ENCODE measurements at places on chromosomes 13 and 19. TPM values are rescaled to one million over a fixed set of nuclear protein-coding genes. Genes with fewer than 3 reads are reported as not detected.
A peak's percentile ranks its signal among the peaks of the same experiment; 100 is the strongest.

DNA sequence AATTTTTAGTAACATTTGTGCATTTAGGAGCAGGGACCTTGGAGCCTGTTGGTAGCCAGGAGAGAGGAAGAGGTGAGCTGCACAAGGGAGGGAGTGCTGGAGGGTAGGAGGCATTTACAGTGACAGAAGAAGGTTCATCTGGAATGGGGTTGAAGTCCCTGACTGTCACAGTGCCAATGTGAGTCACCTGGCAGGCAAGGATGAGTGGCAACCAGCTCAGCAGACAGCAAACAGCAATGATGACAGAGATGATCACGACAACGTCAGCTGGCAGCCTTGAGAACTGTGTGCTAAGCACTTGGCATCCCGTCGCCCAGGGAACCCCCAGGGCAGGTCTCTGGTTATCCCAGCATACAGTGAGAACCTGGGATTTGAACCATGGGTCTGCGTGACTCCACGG, 2.6 kb downstream of the OR10H5 start:
- no peak for DNase-seq

DNA sequence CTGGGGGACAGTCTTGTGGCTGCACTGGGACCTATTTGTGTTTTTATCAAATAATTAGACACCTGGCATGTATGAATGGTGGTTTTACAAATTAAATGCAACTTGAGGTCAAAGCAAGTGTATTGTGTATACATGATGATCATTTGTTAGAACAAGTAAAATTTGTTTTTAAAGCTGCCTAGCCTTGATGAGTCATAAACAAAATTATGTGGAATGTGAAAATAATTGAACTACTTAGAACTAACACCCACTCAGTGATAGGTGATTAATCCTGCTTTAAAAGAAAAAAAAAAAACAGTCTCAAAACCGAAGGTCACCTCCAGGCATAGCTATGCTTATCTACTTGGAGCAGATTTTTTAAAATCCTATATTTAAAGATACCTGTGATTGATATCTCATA, 770.3 kb upstream of the SLITRK5 start:
- DNase-seq, result no peak

- DNase-seq, result no peak
Measured at GRCh38 chr19:55284405-55285058, 735 bp downstream of the BRSK1 start.

GRCh38 chr13:109938255-109938936, 152.0 kb upstream of the IRS2 start:
- DNase-seq, result peak; percentile 6

GRCh38 chr13:113238536-113238935, 29.1 kb downstream of the CUL4A start:
- DNase-seq, result no peak

GRCh38 chr13:67416047-67416925, 186.2 kb upstream of the PCDH9 start:
- DNase-seq, result peak; percentile 33

The LGALS4 gene
- total RNA-seq, result 0.81 TPM

The LACC1 gene
- 0.47 TPM for total RNA-seq

The RPL21 gene
- total RNA-seq, result 906 TPM

The ZNF763 gene
- total RNA-seq, result 0.24 TPM

All from A673 (cell line).